ENCODE measurements at places on chromosomes 3 and 15. TPM values are rescaled to one million over a fixed set of nuclear protein-coding genes. Genes with fewer than 3 reads are reported as not detected.

Gene ADAMTS7
- 4.2 TPM for total RNA-seq

Gene C3orf85
- total RNA-seq = not detected

Gene ZNF620
- 2.3 TPM for total RNA-seq

Gene ROPN1B
- total RNA-seq = not detected

Gene TBL1XR1
- total RNA-seq = 18.3 TPM

Gene SGO1
- total RNA-seq = 16.0 TPM

Gene WDR72
- total RNA-seq = 5.5 TPM

Gene PTPRG
- 2.3 TPM for total RNA-seq

Gene LDHAL6B
- total RNA-seq = not detected

Gene NEO1
- 35.9 TPM for total RNA-seq

Gene NR1I2
- not detected for total RNA-seq

Gene RTP3
- total RNA-seq = not detected

Gene TMEM87A
- total RNA-seq = 36.2 TPM

Gene CCR9
- not detected for total RNA-seq
